ENCODE measurements at places on chromosomes 16 and 17. TPM values are rescaled to one million over a fixed set of nuclear protein-coding genes. Genes with fewer than 3 reads are reported as not detected.

Gene SSTR5
- polyA plus RNA-seq = 0.29 TPM

Gene CCL8
- not detected for polyA plus RNA-seq

GRCh38 chr16:19715566-19715965 is 2.5 kb downstream of the KNOP1 start:
- DNase-seq = no peak

- no peak for DNase-seq
Observed at GRCh38 chr17:55402374-55402773, 19.3 kb downstream of the MMD start.

DNA sequence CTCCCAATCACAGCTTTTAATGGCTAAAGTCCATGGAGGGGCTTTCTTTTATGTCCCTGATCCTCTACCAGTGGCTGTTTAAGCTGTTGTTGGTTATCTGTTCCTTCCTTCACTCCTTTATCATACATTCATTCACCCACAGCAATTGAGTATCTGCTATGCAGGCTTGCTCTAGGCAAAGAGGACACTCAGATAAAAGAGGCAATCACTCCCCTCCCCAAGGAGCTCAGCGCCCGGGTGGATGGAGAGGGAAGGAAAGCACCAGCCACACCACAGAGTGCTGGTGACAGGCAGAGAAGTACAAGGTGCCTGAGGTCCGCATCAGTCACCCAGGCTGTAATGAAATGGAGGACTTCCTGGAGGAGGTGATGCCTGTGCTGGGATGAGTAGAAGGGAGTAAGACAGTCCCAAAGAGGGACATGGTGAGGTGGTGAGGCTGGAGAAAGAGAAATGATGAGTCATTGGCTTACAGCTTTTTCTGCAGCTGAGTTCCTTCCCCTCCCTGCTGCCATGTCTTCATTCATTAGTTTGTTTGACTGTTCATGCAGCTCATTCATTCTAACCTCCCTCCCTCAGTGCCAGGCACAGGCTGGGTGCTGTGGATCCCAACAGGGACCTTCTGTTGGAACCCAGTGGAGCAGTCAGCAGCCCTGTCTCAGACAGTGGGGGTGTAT is 12.8 kb upstream of the NGFR start:
- DNase-seq = no peak

DNA sequence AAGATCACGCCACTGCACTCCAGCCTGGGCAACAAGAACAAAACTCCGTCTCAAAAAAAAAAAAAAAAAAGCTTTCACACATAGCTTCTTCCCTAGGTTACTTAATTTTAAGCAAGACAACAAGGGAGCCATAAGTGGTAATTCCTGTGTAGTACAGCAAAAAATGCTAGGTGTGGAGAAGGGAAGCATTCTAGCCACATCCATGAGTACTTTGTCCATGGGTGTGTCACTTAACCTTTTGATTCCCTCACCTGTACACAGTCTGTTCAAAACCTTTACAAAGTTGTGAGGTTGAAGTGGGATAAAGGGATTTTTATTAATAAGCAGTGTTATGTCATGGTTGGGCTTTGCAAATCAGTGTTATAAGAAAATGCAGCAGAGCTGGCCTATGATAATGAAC is 4.5 kb downstream of the NME2 start:
- DNase-seq = no peak

Measured in left renal cortex interstitium (tissue), 4 donors.